Renal cortex interstitium (tissue), 15 donors: ENCODE measurements at places on chromosomes 3 and 15. TPM values are rescaled to one million over a fixed set of nuclear protein-coding genes. Genes with fewer than 3 reads are reported as not detected.

DNA sequence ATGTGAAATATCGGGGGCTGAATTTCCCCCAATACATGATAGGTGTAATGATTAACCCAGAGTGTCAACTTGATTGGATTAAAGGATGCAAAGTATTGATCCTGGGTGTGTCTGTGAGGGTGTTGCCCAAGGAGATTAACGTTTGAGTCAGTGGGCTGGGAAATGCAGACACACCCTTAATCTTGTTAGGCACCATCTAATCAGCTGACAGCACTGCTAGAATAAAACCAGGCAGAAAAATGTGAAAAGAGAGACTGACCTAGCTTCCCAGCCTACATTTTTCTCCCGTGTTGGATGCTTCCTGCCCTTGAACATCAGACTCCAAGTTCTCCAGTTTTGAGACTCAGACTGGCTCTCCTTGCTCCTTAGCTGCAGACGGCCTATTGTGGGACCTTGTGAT is 247.8 kb downstream of the OTOL1 start:
- DNase-seq = no peak

- no peak for DNase-seq
Measured at GRCh38 chr3:18645619-18646018, 220.5 kb upstream of the SATB1 start.

- no peak for DNase-seq
Measured at GRCh38 chr15:27401471-27401870, 430.5 kb downstream of the GABRG3 start.

DNA sequence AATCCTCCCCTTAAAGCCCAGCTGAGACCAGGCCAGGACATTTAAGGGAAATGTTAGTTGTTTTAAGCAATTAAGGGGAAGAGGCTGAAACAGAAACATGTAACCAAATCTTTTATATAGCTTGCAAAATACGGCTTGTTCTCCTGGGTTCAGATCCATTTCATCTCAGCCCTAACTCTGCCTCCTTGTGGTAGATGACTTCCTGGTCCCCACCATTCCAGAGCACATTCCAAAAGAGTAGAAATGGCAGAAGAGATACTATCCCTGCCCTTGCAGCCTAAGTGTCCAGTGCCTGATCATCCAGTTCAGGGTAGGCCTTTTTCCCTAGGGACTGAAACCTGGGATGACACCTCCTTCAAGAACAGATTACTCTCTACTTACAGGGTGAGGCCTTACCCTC is 266.2 kb upstream of the VEPH1 start:
- DNase-seq = no peak

- DNase-seq = no peak
Measured at GRCh38 chr3:9786825-9787669, 5.2 kb downstream of the TADA3 start.

GRCh38 chr3:191066669-191067068 is 132.4 kb upstream of the OSTN start:
- DNase-seq = no peak

DNA sequence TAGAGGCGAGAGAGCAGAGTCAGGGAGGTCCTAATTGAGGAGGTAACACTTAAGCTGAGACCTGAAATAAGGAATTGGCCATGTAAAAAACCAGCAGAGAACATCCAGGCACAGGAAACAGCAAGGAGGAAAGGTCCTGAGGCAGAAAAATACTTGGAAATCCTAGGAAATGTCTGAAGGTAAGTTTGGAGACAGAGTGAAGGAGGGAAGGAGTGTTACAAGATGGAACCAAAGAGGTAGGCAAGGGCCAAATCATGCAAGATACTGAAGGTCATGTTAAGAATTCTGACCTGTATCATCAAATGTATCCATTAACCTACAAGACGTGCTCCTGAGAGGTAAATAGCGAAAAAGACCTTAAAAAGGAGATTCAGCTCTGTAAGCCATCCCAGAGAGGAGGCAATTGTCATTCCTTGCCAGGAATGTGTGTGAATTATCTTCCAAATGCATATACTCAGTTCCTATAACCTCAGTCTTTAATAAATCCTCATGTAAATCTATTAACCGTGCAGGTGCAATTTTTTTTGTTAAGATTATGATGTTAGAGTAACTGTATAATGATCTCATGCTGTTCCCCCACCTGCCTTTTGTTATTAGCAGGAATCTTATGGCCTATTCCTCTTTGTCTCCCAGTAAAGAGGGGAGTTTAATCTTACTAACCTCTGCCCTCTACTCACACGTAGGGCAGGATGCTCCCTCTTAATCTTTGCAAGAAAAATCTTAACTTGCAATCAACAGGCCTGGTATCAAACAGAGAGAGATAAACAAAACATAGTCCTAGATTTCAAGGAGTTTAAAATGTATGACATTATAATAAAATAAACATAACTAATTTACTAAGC is 166.9 kb downstream of the ULK4 start:
- no peak for DNase-seq

DNA sequence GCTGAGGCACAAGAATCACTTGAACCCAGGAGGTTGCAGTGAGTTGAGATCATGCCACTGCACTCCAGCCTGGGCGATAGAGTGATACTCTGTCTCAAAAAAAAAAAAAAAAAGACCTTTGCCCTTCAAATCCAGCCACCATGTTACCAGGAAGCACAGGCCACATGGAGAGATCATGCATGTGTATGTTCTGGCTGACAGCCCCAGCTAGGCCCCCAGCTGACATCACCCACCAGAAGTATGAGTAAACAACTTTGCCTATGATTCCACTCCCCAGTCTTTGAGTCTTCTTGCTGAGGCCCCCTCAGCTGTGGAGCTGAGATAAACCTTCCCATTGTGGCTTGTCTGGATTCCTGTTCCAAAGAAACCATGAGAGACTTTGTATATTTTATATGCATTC is 3.3 kb upstream of the ARIH2 start:
- no peak for DNase-seq

DNA sequence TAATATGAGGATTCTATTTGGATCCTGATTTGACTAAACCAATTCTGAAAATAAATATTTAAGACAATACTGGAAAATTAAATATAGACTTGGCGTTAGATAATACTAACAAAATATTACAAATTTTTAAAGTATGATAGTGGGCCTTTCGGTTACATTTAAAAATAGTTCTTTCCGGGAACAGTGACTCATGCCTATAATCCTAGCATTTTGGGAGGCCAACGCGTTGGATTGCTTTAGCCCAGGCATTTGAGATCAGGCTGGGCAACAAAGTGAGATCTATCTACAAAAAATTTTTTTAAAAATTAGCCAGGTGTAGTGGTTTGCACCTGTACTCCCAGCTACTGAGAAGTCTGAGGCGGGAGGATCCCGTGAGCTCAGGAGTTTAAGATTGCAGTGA is 30.3 kb upstream of the GADL1 start:
- no peak for DNase-seq

GRCh38 chr3:116667324-116667723 is 42.3 kb upstream of the TUSC7 start:
- DNase-seq = no peak

Gene AMOTL2
- polyA plus RNA-seq = 87.0 TPM

Gene COX17
- 44.0 TPM for polyA plus RNA-seq

Gene RETNLB
- polyA plus RNA-seq = not detected

Gene AHSG
- 0.33 TPM for polyA plus RNA-seq

Gene GHSR
- polyA plus RNA-seq = not detected

Gene CTXN2
- polyA plus RNA-seq = not detected

Gene CPNE4
- 0.50 TPM for polyA plus RNA-seq

Gene FAM174B
- polyA plus RNA-seq = 26.2 TPM
